Bronchus fibroblast of lung (primary cell): ENCODE measurements at places on chromosomes 16 and 17. TPM values are rescaled to one million over a fixed set of nuclear protein-coding genes. Genes with fewer than 3 reads are reported as not detected.

RNU2-1 gene
- not detected in 2 replicates for total RNA-seq

KCNH6 gene
- total RNA-seq = not detected in 2 replicates

DOC2A gene
- total RNA-seq = 0.30 and 0.34 TPM in 2 replicates

KIF19 gene
- not detected in 2 replicates for total RNA-seq

GPR142 gene
- not detected in 2 replicates for total RNA-seq

HS3ST2 gene
- total RNA-seq = not detected in 2 replicates

UBALD2 gene
- total RNA-seq = 18.3 and 25.6 TPM in 2 replicates

CD7 gene
- total RNA-seq = 0.30 and 0.34 TPM in 2 replicates

RBFOX1 gene
- not detected in 2 replicates for total RNA-seq

TERB1 gene
- not detected in 2 replicates for total RNA-seq

GNAO1 gene
- total RNA-seq = under 0.01 and 0.17 TPM in 2 replicates

CES5A gene
- not detected in 2 replicates for total RNA-seq

CTRB1 gene
- total RNA-seq = not detected in 2 replicates

COPZ2 gene
- total RNA-seq = 23.6 and 26.6 TPM in 2 replicates

BRIP1 gene
- 7.4 and 9.9 TPM in 2 replicates for total RNA-seq

FKBP10 gene
- 235 and 246 TPM in 2 replicates for total RNA-seq

NUPR1 gene
- total RNA-seq = 16.2 and 20.3 TPM in 2 replicates

NT5C gene
- 139 and 146 TPM in 2 replicates for total RNA-seq

PRSS8 gene
- total RNA-seq = 0.30 and 1.0 TPM in 2 replicates

CDK3 gene
- 2.2 and 3.5 TPM in 2 replicates for total RNA-seq

METTL26 gene
- 209 and 228 TPM in 2 replicates for total RNA-seq

ZC3H18 gene
- 14.0 and 16.5 TPM in 2 replicates for total RNA-seq
